Stimulated activated CD8-positive, alpha-beta memory T cell treated with anti-CD3 and anti-CD28 coated beads, Interleukin-4, amount 100 ng/mL, for 4 hours (primary cell): ENCODE measurements at places on chromosomes 13 and 19.

GRCh38 chr19:8388612-8388958 is 1.6 kb upstream of the RAB11B start:
- no peak for DNase-seq

GRCh38 chr13:79226938-79227337 is 179.1 kb downstream of the RBM26 start:
- no peak for DNase-seq

- no peak for DNase-seq
Measured at GRCh38 chr19:17831419-17831888, 10.1 kb upstream of the INSL3 start.

DNA sequence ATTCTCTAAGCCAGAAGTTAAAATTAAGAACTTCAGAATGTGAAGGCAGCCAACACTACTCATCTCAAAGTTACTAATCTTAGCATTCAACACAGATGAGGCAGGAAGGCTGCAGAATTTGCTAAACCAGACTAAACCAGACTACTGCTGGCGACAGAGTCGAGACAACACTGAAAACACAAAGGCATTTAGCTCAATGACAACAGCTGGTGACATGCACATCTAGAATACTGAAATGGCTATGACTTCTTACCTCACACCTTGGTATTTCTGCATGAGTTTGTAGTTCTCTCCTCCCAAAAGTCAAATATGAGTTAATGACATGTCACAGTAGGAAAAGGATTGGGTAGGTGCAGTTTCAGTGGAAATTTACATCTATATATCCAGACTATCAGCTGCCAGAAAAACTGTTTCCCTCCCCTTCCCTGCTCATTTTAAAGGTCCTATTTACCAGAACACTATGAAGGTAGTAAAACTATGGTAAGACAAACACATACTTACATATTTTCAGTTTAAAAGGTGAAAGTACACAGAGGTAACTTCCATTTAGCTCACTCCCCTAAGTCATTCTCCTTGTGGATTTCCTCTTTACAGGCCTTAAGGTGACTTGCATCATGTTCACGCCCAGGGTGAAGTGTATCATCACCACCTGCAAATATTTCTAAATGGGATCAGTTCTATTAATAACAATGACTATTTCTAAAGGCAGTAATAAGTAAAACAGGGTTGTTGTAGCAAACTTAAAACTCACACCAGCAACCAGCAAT is 21.4 kb downstream of the FOXO1 start:
- DNase-seq = no peak

- DNase-seq = no peak
Measured at GRCh38 chr19:2779121-2779740, 3.8 kb downstream of the SGTA start.

- DNase-seq = no peak
Measured at GRCh38 chr19:4414800-4415321, 12.4 kb downstream of the CHAF1A start.

DNA sequence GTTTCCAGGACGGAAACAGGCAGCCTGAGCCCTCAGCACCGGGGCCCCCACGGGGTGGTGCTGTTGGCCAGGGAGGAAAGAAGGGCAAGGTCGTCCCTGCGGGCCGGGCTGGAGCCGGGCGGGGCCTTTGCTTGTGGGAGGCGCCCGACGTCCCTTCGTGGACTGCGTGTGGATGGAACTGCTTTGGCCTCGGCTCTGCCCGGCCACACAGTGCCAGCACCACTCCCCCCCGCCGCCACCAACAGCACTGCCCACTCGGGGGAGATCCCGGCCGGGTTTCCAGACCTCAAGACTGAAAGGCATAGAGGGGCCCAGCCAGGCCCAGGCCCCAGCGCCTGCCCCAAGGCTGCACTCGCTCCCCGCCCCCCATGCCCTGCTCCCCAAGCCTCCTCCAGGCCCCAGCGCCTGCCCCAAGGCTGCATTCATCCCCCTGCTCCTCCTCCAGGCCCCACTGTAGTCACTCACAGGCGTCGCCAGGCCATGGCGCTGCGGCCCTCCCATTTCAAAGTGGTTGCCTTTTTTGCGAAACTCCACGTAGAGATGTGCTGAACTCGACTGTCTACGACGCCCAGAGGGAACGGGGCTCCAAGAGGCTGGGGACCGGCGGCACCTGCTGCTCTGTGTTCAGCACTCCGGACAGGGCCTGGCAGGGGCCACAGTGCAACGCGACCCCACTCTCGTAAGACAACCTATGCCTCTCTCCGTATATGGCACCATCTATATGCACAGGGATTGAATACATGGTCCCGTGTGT is 22.5 kb downstream of the C13orf46 start:
- DNase-seq = no peak

GRCh38 chr13:103255587-103256301 is 189.5 kb upstream of the SLC10A2 start:
- no peak for DNase-seq

GRCh38 chr13:80436571-80437169 is 95.7 kb upstream of the SPRY2 start:
- DNase-seq = no peak

DNA sequence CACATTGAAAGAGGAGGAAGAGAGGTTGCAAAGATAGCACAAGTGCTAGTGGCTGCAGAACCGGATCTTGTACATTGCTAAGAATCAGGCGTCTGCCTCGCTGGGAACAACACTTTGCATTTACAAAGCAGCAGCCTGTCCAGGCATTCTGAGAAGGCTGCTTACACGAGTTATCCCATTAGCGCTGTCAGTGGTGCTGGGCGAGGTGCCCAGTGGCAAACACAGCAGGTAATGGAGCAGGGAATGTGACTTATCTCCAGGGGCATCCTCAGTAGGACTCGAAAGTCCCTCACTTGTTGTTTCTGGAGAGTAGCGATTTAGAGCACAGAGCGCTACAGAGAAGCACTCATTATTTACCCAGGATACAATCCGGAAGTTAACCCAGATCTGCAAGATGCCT is 209.6 kb downstream of the OLFM4 start:
- DNase-seq = no peak

DNA sequence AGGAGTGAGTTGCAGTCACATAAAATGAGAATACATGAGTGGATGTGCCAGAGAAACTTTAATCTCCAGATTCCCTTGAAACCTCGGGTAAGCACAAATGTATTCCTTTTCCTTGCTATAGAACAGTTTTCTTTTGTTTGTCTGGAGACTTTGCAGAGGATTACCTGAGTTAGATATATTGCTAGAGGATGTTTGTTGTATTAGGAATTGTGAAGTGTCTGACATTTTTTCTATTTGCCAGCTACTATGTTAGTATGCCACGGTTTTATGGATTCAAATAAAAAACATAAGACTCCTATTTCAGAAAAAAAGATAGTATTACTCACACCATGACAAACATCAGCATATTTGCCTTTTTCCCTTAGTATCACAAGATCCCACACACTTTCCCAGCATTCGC is 844.9 kb upstream of the SLITRK5 start:
- no peak for DNase-seq

- no peak for DNase-seq
Measured at GRCh38 chr13:30071969-30072817, 221.8 kb upstream of the UBL3 start.

- no peak for DNase-seq
Measured at GRCh38 chr13:59734393-59734792, 429.3 kb downstream of the DIAPH3 start.

DNA sequence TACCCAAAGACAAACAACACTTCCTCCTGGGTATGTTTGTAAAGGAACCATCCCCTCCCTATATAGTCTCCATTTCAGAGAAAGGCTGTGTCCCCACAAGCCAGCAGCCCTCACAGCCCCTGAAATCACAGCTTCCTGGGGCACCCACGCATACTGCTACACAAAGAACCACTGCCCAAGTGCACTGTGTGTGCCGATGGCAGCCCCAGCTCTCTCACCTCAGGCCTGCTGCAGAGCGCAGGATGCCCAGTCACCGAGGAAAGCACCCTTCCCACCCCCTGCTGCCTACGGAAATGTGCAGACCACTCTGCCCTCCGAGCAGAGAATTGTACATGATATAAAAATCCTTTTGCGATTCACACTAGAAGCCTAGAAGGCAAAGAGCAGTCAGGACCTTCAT is 39.4 kb downstream of the SOHLH2 start:
- no peak for DNase-seq

- DNase-seq = no peak
Measured at GRCh38 chr13:40221460-40222201, 444.8 kb downstream of the FOXO1 start.

DNA sequence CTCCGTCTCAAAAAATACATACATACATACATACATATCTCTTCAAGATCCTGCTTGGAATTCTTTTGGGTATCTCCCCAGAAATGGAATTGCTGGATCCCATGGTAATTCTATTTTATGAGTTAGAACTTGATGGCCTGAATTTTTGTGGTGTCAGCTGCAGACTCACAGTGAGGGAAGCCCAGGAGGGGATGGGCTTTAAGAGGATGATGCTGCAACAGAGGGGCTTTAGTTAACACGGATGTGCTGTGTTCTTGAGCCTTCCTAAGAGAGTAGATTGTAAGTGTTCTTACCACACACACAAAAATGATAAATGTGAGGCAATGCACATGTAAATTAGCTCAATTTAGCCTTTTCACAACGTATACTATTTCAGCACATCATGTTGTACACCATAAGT is 31.8 kb downstream of the CACNG6 start:
- no peak for DNase-seq

DNA sequence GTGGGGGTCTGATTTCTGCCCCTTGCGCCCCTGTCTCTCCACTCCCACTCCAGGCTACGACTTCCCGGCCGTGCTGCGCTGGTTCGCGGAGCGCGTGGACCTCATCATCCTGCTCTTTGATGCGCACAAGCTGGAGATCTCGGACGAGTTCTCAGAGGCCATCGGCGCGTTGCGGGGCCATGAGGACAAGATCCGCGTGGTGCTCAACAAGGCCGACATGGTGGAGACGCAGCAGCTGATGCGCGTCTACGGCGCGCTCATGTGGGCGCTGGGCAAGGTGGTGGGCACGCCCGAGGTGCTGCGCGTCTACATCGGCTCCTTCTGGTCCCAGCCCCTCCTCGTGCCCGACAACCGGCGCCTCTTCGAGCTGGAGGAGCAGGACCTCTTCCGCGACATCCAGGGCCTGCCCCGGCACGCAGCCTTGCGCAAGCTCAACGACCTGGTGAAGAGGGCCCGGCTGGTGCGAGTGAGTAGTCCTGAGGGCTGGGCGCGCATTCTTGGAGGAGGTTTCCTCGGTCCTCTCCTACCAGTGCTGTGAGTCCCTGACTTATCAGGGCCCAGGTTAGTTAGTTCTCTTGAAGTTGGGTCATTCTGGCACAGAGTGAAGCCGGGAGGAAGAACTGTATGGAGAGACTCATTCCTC is 12.7 kb downstream of the EHD2 start:
- no peak for DNase-seq

DNA sequence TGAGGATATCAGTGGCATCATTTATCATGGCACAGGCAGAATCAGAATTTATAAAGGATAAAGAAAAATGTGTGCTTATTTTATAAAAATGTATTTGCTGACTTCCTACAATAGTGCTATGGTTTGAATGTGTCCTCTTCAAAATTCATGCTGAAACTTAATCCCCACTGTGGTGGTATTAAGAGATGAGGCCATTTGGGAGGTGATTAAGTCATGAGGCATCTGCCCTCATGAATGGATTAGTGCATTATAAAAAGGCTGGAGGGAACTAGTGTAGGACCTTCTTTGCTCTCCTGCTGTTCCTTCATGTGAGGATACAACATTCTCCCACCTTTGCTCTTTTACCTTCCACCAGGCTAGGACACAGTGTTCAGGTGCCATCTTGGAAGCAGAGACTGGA is 212.8 kb downstream of the RFC3 start:
- no peak for DNase-seq

GRCh38 chr13:106462710-106463109 is 72.8 kb downstream of the EFNB2 start:
- DNase-seq = no peak

DNA sequence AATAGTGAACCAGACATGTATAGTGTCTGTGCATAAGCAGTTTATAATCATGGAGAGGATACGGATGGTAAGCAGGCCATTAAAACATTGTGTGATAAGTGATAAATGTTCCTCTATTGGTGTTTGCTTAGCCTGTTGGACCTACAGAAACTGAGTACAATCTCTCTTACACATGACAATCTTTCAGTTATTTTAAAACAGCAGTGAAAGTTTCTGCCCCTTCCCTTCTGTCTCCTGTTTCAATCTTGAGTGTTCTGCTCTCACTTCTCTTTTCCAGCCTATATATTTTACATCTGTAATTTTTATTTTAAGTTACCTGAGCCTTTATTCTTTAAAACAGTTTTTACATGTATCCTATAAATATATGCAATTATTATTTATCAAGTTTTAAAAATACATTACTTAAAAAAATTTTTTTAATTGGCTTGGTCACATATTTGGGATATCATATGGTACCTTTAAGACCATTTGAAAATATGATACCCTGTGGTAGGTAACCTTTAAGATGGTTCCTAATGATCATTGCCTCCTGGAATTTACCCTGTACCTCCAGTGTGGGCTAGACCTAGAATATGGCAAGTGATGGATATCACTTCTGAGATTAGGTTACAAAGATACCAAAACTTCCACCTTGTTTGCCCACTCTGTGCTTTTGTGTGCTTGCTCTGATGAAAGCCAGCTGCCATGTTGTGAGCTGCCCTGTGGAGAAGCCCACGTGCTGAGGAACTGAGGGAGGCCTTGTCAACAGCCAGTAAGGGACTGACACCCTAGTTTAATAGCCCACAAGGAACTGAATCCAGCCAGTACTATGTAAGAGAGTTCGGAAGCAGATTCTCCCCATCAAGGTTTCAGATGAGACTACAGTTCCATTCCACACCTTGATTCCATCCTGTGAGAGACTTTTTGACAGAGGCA is 99.3 kb downstream of the DHRS12 start:
- no peak for DNase-seq

DNA sequence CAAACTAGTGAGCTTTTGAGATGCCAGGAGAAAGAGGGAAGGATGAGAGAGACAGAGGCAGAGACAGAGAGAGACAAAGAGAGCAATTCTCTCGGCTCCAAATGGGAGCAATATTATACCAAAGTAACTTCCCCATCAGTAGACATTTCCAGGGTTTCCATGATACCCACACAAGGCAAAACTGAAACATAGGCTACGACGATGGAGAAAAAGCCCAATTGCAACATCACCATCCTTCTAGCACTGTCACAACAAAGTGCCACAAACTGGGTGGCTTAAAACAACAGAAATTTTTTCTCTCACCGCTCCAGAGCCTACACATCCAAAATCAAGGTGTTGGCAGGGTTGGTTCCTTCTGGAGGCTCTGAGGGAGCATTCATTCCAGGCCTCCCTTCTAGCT is 81.4 kb downstream of the KCTD12 start:
- DNase-seq = no peak

- no peak for DNase-seq
Measured at GRCh38 chr13:102846261-102847015, 606 bp downstream of the ERCC5 start.
